ENCODE measurements at places on chromosomes 6 and 20. TPM values are rescaled to one million over a fixed set of nuclear protein-coding genes. Genes with fewer than 3 reads are reported as not detected.

BTN1A1 gene
- total RNA-seq = not detected

DNA sequence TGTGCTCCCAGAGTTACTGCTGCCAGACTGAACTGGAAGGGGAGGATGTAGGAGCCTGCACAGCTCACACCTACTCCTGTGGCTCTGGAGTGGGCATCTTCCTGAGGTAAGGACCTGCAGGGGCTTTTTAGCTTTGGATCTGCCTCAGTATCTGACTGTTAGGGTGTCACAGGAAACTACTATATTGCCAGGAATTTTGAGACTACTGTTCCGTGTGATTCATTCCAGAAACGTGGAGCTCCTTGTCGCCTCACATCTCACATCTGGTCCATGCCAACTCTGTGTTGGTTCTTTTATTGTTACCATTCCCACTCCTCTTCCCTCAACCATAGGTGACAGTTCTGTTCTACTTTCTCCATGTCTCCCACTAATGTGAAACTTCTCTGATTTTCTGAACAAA lies 34.1 kb downstream of the PRPH2 start:
- DNase-seq = no peak
- H3K4me1 ChIP-seq = peaks cover 8% of the 10 kb centered on the region
- no peak overlapping the region for H3K27ac ChIP-seq
- peaks cover 87% of the 10 kb centered on the region for H3K36me3 ChIP-seq
- no peaks in the 10 kb centered on the region for H3K27me3 ChIP-seq

GRCh38 chr6:41191569-41191968 lies 9.4 kb downstream of the TREML2 start:
- no peak overlapping the region for H3K4me3 ChIP-seq
- DNase-seq = peak; percentile 40
- H3K4me1 ChIP-seq = no peaks in the 10 kb centered on the region
- no peak overlapping the region for H3K27ac ChIP-seq
- H3K27me3 ChIP-seq = peaks cover 45% of the 10 kb centered on the region

DNA sequence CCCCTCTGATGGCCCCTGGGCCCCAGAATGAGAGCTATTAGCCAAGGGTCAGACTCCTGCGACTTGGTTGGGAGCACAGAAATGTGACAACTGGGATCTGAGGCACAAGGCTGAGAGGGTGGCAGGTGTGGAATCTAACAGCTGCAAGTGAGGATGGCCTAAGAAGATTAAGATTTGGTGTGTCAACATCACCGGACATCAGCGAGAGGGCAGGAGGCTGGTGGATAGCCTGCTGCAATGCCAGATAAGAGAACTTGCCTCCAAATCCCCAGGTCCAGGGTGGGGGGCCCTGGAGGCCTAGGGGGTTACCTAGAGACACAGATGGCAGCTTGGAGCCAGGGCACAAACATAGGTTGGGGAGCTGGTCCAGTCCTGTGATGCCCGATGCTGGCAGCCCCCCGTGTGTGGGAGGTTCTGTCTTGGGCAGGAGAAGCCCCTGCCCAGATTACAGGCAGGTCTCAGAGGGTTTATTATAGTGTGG lies 155.8 kb downstream of the GRM4 start:
- H3K36me3 ChIP-seq = no peaks in the 10 kb centered on the region
- H3K4me1 ChIP-seq = no peaks in the 10 kb centered on the region
- H3K4me3 ChIP-seq = no peak overlapping the region
- H3K27me3 ChIP-seq = peaks cover 46% of the 10 kb centered on the region

Measured in MCF 10A (cell line).